ENCODE measurements at places on chromosomes 5 and 9.

- no peak for DNase-seq
These were observed 32.2 kb upstream of the NOTCH1 start for GRCh38 chr9:136577941-136578625.

DNA sequence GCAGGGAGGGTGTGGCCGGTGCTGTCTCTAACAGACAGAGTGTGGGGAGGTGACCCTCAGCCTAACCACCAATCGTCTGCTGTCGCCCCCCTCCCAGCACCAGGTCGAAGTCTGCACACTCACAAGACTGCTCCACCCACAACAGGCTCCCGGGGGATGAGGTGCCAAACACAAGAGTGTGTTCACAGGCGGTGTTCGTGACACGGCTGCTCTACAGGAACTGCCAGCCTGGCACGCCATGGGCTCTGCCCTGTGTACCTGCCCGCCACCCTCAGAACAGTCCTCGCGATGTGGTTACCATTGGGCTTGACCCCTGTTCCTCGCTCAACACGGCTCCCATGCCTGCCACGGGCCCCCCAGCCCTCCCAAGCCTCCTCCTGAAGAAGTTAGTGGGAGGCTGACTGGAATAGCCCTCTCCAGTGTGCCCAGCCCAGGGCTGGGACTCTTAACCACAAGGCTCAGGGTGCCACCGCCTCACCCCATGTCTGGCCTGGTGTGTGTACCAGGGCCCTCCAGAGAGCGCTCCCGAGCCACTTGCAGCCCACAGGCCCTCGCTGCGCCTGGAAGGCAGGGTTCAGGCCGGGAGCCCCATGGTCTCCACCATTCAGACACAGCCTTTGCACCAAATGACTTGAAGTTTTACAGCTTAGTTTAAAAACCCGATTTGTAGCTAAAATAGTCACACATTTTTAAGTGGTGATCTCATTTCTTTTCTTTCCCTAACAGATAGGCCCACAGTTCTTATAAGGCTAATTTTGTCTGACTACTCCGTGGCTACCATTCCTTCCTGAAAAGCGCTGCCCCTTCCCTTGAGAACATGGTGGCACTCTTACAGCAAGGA, 102.5 kb downstream of the CAMSAP1 start:
- no peak for DNase-seq

GRCh38 chr5:77719666-77720363, 56.3 kb downstream of the TBCA start:
- DNase-seq = no peak

DNA sequence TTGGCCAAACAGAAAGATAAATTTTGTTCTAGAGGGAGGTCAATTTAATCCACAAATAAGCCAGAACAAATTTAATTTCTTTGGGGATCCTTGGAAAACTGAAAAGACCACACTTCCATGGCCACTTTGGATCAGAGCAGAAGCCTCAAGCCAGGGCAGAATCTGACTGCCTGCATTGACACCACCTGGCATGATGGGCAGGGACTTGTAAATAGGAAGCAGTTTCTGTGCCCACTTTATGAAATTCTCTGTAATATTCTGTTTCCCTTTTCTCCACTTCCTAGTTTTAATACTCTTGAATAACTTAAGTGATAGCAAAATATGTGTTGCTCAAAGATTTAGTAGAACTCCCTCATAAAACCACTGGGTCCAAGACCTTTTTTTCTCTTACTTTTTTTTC, 6.7 kb upstream of the TMEM252 start:
- DNase-seq = no peak

DNA sequence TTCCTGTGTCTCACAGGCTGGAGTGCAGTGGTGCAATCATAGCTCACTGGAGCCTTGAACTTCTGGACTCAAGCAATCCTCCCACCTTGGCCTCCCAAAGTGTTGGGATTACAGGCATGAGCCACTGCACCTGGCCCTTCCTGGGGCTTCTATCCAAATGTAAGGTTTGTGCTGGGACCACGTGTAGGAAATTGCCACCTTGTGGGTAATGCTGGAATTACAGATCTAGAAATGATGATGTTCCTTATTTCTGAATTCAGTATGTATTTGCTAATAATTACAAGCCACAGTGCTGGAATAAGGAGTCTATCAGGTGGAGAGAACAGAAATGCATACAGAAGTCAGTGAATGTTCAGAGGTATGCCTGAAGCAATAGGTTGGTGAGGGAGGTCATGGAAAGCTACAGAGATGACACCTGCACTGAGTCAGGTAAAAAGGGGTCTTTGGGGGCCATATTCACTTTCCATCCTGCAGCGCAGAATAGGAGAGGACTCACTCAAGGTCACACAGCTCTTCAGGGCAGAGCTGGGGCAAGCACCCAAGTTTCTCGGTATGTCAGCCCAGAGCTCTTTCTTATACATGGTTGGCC, 8.8 kb upstream of the IGFBPL1 start:
- peak; percentile 12 for DNase-seq

DNA sequence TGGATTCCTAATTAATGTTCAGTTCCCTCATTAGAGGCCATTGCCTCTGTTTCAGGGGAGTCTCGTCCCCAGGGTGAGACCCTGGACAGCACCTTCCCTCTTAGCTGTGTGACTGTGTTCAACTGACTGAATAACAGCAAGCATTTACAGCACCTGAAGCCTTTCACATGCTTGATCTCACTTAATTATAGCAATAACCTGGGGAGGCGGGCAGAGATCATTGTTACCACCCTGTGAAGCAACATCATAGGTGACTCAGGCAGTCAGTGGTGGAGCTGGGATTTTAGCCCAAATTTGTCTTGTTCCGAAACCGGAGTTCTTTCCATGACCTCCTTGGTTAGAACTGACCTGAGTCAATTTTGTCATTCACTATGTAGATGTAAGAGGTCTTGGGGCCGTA, 105.2 kb upstream of the RAD23B start:
- no peak for DNase-seq

Measured in SK-N-MC (cell line).